ENCODE measurements at places on chromosomes 4 and X. TPM values are rescaled to one million over a fixed set of nuclear protein-coding genes. Genes with fewer than 3 reads are reported as not detected.

DNA sequence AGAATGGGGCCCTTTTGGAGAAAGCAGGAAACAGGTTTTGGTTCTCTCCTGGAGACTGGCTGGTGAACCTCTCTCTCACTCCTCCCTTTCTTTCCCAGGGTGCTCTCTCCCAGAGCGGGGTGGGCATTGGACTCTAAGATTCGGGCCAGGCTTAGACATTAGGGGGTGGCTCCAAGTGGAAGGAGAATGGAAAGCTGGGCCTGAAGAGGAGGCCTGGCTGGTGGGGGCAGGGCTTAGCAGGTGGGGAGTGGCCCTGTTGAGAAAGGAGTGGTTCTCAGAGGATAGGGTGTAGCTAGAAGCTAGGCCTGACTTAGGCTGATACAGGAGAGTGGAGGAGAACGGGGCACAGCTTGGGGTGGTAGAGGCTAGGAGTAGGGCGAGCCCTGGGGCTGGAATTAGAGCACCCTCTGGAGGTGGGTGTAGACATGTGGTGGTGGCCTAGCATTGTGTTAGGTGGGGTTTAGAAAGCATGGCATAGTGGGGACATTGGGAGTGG, 5.7 kb downstream of the PLP2 start:
- no peaks in the 10 kb centered on the region for H3K27me3 ChIP-seq
- H3K4me1 ChIP-seq = peaks cover 46% of the 10 kb centered on the region
- H3K4me3 ChIP-seq = no peak overlapping the region
- H3K36me3 ChIP-seq = peaks cover 62% of the 10 kb centered on the region

DNA sequence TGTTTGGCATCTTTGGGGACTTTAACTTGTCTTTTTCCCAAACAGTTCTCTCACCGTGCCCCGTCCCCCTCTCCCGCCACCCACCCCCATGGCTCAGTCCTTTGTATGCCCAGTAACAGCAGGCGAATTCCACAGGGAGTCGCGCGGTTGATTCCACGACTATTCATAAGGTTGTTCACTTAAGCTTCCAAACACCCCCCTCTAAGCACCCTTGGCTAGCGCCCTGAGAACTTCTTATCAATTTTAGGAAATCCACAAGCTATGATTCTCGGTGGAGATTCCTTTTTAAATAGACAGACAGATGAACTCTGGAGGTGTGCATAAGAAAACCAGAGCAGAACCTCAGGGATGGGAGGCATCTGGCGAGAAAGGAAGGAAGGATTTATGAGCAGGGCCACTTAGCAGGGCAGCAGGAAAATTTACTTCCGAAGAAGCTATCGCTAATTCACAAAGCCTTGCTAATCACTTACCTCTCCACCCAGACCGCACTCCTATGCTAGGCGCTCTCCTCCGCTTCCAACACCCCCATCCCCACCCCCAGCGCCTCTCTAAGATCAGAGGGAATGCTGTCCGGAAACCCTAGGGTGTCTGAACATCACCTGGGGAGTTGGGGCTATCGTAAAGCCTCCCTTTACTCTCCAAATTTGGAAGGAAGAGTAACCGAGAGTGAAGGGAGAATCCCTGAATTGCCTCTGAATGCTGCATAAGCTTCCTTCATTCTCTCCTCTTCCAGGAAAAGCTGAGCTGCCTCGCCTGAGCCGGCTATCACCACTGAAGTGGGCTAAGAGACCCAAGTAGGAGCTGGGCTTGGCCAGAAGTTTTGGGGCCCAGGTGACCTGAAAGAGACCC, 1.7 kb downstream of the UNC5C start:
- peaks cover 20% of the 10 kb centered on the region for H3K4me1 ChIP-seq
- no peak overlapping the region for H3K27ac ChIP-seq
- H3K27me3 ChIP-seq = peaks cover 52% of the 10 kb centered on the region

GAGE12J gene
- not detected for total RNA-seq

DNA sequence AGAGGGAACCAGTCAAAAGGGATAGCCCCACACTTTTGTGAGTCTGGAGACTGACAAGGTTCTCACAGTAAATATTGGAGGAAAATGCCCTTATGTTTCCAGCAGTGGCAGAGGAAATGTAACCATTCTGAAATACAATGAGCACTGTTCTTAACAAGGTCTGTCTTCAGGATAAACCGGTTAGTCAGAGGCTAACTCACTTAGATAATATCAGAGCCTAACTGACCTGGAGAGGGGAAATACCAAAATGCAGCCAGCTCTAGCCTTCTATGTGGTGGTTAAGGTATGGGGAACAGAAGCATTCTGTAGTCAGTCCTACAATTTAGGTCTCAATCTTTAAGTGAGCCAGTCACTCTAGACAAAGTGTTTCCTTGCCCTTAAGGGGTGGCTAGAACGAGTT, 70.8 kb downstream of the TBCK start:
- H3K4me1 ChIP-seq = no peaks in the 10 kb centered on the region
- H3K27ac ChIP-seq = no peak overlapping the region
- no peak overlapping the region for H3K4me3 ChIP-seq
- DNase-seq = no peak

DNA sequence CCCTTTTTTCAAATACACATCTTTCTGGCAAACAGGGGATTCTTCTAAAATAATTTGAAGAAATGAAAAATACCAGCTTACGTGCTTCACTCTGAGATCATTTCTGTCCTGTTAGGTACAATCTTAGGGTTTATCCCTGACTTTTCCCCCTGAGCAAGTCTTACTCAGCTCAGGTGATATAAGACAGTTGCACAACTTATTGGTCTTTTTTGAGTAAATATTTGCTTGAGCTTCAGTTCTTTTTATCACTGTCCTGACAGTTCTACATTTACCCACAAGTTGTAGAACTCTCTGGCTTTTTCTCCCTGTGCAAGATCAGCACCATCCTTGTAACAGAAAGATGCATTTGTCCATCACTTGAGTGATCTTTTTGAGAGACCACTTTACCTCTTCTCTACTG, 84.9 kb downstream of the MID1IP1 start:
- no peak overlapping the region for H3K27ac ChIP-seq
- H3K4me1 ChIP-seq = no peaks in the 10 kb centered on the region
- no peak overlapping the region for H3K4me3 ChIP-seq
- no peaks in the 10 kb centered on the region for H3K27me3 ChIP-seq

- no peaks in the 10 kb centered on the region for H3K36me3 ChIP-seq
- no peak for DNase-seq
- H3K27me3 ChIP-seq = no peaks in the 10 kb centered on the region
- no peak overlapping the region for H3K27ac ChIP-seq
- H3K4me1 ChIP-seq = no peaks in the 10 kb centered on the region
Measured at GRCh38 chrX:80879143-80879542, 69.5 kb upstream of the BRWD3 start.

- H3K27ac ChIP-seq = no peak within 1 kb of the TSS
- no peak for DNase-seq
- no peak within 1 kb of the TSS for H3K4me3 ChIP-seq
- peaks cover 43% of the 10 kb centered on the region for H3K27me3 ChIP-seq
Measured at GRCh38 chrX:9785944-9786797, at the start of gene SHROOM2. Gene SHROOM2 (plus strand): TSS chrX:9786429. CDS start chrX:9786546, 117 bp downstream.

DNA sequence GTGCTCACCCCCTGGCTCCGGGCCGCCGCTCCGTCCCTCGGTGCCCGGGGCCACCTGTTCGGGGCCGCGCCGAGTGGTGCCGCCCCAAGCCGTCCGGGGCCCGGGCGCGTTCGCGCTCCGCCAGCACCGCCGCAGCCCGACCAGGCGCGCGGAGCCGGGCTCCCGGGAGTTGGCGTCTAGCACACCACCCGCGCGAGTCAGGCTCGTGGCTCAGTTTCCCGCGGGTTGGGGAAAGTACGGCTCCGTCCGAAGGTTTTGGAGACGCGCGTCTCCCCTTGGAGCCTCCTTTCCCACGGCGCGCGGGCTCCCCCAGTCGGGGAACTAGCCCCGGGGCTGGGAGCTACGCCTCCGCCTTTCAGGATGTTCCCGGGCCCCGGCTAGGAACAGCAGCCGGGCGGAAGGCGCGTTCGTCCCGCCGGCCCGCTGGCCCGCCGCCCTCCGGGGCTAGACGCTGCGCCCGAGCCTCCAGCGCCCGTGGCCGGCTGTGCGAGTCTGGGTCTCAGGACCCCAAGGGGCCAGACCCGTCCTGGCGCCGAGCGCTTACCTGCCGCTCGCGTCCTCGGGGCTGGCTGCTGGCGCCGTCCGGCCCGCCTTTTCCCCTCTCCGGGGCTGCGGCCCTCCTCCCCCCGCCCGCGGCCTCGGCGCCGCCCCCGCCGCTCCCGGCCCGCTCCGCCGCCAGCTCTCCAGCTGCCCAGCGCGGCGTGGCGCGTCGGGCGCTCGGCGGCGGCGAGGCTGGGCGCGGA, at the start of gene ADGRG2:
ADGRG2 (minus strand) TSS at position 571 of the 743 bp plus-strand sequence. CDS start 53,634 bp downstream, outside the sequence.
- no peak within 1 kb of the TSS for H3K27ac ChIP-seq
- H3K4me1 ChIP-seq = no peaks in the 10 kb centered on the region
- DNase-seq = no peak
- no peak within 1 kb of the TSS for H3K4me3 ChIP-seq
- H3K27me3 ChIP-seq = peaks cover 44% of the 10 kb centered on the region

- no peak overlapping the region for H3K27ac ChIP-seq
- H3K4me3 ChIP-seq = no peak overlapping the region
- no peaks in the 10 kb centered on the region for H3K36me3 ChIP-seq
- no peaks in the 10 kb centered on the region for H3K4me1 ChIP-seq
Measured at GRCh38 chrX:105190252-105190853, 30.1 kb downstream of the TEX13A start.

FAM120C gene
- 8.5 TPM for total RNA-seq

NEUROG2 gene
- total RNA-seq = not detected

DNA sequence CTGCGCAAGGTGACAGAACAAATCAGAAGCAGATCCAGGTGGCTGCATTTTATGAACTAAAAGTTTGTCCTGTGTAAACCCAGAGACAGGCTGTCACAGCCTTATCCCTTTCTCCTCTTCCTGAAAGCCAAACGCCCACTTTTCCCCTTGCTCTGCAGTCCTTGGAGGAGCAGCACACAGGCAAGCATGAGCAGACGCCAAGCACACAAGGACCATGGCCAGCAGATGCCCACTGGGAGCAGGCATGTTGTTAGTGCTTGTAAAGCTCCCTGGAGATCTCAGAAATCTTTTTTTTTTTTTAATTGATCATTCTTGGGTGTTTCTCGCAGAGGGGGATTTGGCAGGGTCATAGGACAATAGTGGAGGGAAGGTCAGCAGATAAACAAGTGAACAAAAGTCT, 11.5 kb upstream of the HOPX start:
- peaks cover 15% of the 10 kb centered on the region for H3K4me1 ChIP-seq
- no peak overlapping the region for H3K4me3 ChIP-seq
- no peak overlapping the region for H3K27ac ChIP-seq
- DNase-seq = no peak
- H3K36me3 ChIP-seq = no peaks in the 10 kb centered on the region

CT55 gene
- not detected for total RNA-seq

DNA sequence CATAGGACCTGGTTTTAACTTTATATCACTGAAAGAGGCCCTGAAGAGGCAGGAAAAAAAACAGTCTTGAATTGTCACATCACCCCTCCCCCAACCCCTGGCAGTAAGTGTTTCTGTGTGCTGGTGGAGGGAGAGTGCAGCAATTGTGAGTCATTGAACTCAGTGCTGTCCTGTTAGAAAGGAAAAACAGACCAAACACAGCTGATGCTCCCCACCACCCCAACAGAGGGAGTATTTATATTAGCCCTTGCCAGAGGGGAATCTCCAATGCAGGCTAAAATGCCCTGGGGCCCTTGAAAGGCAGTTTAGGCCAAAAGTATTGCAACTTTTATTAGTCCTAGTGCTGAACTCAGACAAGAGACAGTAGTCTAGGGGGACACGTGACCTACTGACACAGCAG, 197.8 kb upstream of the AGTR2 start:
- H3K4me1 ChIP-seq = no peaks in the 10 kb centered on the region
- no peak overlapping the region for H3K27ac ChIP-seq
- DNase-seq = no peak
- H3K36me3 ChIP-seq = no peaks in the 10 kb centered on the region
- H3K4me3 ChIP-seq = no peak overlapping the region
- no peaks in the 10 kb centered on the region for H3K27me3 ChIP-seq

DNA sequence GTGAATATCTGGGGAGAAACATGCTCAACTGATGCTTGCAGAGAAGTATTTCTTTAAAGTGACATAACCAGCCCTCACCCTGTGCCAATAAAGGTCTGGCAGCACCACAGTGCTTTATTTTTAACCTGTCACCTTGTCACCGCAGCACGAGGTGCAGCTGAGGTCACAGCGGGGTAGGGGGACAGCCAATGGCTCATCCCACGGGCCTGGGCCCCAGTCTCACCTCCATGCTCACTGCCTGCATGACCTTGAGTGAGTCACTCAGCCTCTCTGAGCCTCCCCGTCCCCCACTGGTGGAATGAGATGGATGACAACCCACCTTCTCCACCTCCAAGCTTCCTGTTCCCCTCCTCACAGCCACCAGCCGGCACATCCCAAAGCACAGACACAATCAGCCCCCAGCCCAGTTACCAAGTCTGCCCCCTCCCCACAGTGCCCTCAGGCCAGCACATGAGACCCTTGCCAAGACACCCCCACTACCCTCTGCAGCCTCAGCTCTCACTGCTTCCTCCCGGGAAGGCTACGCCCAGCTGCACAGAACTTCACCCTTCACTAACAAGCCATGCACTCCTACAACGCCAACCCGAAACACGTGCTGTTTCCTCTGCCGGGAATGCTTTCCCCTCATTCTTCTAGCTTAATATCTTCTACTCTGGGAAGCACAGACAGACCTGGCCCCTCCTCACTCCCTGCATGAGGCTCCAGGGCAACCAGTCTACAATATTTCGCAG, 24.9 kb upstream of the MAN2B2 start:
- H3K4me1 ChIP-seq = no peaks in the 10 kb centered on the region
- H3K27ac ChIP-seq = no peak overlapping the region
- H3K4me3 ChIP-seq = no peak overlapping the region
- peaks cover 18% of the 10 kb centered on the region for H3K27me3 ChIP-seq

DNA sequence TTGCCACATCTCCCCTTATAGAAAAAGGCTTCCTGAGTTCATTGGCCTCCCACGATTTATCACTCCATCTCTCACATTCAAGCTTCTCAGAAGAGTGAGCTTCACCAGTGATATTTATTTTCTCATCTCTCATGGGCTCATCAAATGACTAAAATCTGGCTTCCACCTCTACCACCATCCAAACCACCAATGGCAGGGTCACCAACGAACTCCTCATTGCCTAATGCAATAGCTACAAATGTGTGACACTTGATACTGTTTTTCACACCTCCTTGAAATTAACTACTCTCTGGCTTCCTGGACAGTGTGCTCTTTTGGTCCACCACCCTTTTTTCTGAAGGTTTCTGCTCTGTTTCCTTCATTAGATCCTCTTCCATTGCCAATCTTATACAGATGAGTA, 129.0 kb downstream of the SH2D1A start:
- no peak overlapping the region for H3K4me3 ChIP-seq
- no peak overlapping the region for H3K27ac ChIP-seq
- no peaks in the 10 kb centered on the region for H3K27me3 ChIP-seq
- H3K4me1 ChIP-seq = peaks cover 9% of the 10 kb centered on the region

DNA sequence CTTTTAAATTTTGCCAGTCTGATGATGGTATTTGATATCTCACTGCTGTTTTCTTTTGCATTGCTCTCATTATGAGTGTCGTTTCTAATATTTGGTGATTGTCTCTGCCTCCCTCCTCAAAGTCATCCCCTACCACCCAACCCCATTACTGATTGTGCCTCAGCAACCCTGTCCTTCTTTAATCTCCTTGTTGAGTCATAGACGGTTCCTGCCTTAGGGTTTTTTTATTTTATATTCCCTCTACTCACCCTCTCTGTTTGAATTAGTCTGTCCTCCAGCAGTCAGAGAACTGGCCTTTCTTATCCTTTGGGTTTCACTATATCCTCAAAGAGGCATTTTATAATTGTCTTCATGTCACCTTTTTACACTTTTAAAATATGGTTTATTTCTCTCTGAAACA, 409.3 kb upstream of the CPEB2 start:
- H3K4me3 ChIP-seq = no peak overlapping the region
- no peak overlapping the region for H3K27ac ChIP-seq
- no peak for DNase-seq
- H3K36me3 ChIP-seq = no peaks in the 10 kb centered on the region
- no peaks in the 10 kb centered on the region for H3K4me1 ChIP-seq

GRCh38 chr4:88900432-88900831, 156.6 kb downstream of the FAM13A start:
- H3K4me3 ChIP-seq = no peak overlapping the region
- peaks cover 15% of the 10 kb centered on the region for H3K27me3 ChIP-seq
- no peak for DNase-seq
